ENCODE measurements at places on chromosomes 7 and 10.

DNA sequence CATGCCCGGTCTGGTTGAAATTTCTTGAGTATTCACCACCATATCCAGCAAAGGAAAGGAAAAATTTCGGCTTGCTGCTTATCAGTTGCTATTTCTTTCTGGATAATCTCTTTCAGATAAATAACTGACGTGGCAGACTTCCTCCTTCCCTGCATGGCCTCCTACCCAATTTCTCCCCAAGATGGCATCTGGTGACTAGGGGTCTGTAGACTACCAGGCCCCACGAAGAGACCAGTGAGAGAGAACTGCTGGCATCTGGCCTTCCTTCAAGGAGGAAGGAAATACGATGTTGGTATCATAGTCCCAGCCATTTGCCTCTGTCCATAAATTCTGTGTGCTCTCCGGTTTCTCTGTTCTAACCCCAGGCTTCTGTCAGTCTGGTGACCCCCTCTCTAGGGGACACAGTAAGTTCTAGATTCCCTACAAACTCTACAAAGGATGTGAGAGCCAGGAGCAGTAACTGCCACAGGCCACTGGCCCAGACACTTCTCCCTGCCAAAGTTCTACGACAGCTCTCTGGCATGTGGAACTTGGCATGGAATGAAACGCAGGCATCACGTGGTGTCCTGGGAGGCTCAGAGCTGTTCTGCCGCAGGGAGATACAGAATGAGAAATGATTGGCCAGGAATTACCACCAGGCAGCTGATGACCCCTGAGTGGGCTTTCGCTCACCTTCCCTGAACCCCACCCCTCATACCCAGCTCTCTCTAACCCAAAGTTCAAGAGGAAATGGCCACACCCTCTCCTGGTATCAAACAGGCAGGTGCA is 30.0 kb upstream of the MSRB2 start:
- DNase-seq = no peak

GRCh38 chr7:32259931-32260596 is 189.9 kb upstream of the PDE1C start:
- DNase-seq = no peak

DNA sequence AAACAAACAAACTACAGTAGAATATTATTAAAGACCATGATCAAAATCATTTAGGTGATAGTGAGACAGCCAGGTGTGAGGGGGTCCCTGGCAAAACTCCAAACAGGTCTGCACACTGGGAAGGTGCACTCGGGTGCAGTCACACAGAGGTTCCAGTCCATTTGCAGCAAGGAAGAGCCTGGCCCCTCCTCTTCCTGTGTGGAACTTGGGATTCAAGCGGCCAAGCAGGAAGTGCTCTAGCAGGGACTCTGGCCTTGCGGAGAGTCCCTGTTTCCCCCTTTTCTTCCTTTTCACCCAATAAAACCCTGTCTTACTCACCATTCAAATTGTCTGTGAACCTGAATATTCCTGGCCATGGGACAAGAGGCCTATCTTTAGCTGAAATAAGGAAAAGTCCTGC is 181.8 kb downstream of the LRRTM3 start:
- no peak for DNase-seq

GRCh38 chr7:36478745-36479144 is 89.1 kb downstream of the ANLN start:
- DNase-seq = no peak
